ENCODE measurements at places on chromosomes 6 and 20.

DNA sequence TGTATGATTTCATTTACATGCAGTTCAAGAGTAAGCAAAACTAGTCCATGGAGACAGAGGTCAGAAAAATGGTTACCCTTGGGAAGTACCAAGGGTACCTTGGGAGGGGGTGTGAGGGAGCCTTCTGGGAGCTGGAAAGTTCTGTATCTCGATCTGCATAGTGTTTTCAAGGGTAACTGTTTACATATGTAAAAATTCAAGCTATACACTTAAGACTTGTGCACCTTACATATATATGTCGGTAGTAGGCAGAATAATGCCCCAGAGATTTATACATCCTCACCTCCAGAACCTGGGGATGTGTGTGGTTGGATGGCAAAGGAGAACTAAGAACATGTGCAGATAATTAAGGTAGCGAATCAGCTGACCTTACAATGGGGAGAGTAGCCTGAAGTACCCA, 31.0 kb downstream of the GABRR2 start:
- DNase-seq: no peak

- peak; percentile 25 for DNase-seq
These were observed 10.3 kb upstream of the PRSS16 start for GRCh38 chr6:27237089-27237803.

DNA sequence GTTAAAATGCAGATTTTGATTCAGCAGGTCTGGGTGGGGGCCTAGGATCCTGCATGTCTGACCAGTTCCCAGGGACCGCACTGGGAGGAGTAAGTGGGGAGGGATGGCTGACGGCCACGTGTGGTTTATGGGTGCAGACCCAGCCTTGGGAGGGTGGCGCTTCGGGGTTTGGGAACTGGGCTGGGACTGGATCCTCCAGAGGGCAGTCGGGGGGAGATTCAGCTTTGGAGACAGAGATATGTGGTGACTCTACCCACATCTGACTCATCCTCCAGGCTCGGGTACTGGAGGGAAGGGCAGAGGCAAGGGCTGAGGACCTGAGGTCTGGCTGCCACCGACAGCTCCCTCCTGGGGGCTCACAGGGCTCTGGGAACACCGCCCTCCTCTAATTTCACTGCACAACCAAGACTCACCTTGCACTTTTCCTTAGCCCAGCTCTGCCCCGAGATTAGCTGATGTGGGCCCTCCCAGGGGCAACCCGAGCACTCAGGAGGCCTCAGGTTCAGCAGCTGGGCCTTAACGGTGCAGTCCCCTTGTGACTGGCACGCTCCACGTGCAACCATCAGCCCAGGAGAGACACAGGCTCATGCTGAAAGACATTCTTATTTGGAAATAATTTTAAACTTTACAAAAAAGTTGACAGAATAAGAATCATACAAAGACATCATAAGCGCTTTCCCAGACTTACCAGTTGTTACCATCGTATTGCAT, 172.8 kb upstream of the PMEPA1 start:
- DNase-seq: no peak

GRCh38 chr20:18172379-18172778, 34.7 kb downstream of the KAT14 start:
- DNase-seq: no peak

DNA sequence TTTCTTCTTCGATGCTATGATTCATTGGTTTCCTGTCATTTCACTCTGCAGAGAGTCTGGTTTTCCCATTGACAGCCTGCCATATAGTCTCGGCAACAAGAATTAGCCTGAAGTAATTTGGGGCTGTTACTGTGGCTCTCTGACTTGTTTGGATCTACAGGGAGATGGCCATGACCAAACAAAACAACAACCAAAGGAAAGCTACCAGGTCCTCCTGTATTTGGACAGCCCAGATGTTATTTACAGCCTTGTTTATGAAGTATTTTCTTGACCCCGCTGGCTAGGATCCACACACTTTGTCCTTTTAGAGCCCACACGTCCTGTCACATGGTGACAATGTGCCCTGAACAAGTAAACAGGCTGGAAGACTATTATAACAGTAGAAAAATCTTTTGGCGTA, 111.4 kb upstream of the PREP start:
- no peak for DNase-seq

GRCh38 chr6:3165631-3166534, 8.5 kb upstream of the TUBB2A start:
- no peak for DNase-seq

- no peak for DNase-seq
These were observed 474.4 kb upstream of the RNF217 start for GRCh38 chr6:124487623-124488431.

DNA sequence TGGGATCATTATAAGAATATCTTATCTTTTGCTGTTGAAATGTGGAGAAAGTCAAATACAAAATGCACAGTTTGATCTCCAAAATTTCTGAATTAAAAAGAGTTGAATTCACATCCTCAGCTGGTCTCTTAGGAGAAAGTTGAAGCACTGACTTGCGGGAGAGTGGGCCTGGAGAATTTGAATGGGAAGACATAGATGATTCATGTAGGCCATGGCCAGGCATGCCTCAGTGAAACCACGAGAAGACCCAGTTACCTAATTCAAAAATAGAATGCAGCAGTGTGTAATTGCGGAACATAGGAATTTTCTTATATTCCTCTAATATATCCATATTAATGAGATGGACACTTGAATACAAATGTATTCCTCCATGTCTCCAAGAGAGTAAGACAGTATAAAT, 53.0 kb upstream of the DTNBP1 start:
- DNase-seq: no peak

DNA sequence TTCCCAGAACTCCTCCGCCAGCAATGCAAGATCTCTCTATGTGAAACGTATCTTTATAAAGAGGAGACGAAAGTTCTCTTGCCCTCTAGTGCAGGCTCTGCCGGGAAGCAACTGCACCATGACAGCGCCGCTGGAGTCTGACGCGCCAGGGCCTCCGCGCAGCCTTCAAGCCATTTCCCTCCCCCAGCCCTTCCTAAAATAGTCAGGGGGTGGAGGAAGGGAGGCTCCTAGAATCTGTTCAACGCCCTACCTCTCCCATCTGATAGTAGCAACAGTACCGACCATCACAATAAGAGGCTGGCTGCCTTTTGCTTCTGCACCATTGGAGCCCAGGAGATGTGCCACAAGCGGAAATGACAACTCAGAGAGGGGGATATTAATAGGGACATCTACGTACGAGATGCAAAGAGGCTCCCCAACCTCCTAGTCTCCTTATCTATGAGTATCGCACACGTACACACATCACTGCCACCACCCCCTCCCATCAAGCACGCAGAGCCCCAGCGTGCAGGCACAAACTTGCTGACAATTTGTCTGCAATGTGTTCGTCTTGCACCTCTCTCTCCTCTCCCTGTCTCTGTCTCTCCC, 1.0 kb downstream of the SYNE1 start:
- peak; percentile 11 for DNase-seq

DNA sequence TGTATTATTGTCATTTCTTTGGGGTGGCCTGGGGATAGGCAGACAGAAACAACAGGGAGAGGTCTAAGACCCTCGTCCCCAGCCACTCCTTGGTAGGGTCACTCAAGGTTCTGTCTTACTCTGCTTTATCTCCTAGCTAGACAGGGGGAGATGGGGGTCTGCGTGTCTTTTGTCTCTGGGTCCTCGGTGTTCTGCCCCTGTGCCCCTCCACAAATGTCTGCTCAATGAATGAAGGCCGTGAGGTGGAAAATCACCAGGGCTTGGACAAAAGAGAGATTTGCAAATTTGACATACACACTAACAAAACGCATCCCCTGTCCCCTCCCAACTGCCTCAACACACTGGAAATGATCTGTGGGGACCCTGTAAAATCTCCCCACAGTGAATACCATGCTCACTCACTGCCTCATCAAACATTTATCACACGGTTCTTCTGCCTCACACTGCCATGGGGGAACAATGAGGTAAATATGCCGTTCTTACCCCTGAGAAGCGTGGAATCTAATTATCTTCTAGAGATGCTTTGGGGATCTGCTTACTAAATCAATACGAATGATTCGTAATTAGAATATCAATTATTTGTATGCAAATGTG, 13.2 kb upstream of the VAPB start:
- no peak for DNase-seq

DNA sequence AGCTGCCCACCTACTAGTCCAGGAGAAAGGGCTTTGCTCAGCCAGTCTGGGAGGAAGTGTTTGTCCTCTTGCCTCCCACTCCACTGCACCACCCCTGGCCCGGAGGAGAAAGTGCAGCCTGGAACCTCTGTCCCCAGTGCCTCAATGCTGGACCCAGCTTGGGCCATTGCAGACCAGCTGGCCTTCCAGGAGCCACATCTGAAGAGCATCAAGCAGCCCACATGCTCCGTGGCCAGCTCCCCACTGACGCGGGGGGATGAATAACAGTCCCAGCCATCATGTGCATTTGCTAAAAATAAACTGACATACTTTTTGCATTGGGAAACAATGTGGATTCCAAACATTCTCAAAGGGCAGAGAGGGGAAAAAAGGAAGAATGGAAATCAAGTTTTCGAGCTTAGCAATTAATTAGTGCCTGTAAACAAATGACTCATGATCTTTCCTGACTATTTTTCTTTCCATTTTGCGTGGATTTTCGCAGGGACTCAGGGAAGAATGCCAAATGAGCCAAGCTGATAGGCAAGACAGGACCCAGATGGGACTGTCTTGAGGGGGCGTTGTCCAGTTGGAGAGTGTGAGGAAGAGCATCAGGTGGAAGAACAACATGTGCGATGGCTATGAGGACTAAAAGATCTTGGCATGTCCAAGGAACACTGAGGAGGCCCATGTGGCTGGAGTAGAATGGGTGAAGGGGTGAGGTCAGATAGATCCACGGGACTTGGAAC, 34.1 kb downstream of the CEBPB start:
- no peak for DNase-seq

- DNase-seq: no peak
These were observed 185.8 kb downstream of the TMEM242 start for GRCh38 chr6:157137501-157137900.

GRCh38 chr20:32465092-32465900, 107.2 kb downstream of the ASXL1 start:
- DNase-seq: no peak

DNA sequence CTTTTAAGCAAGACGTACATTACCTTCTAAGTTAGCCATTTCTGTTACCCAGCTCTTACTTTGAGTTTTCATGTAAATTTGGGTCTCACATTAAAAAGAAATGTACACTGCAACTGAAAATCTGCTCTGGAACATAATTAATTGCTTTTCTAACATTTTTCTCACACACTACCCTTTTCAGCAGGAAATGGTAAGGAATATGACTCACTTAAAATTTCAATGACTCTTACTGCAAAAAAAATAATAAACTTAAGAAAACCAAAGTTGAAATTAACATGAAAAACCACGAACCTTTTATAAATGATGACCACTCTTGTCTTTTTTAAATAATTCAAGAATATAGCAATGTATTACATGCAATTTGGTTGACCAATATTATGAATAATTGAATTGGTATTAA, 1.3 kb downstream of the CGA start:
- DNase-seq: no peak

GRCh38 chr6:170083236-170084051, 207.4 kb downstream of the DLL1 start:
- no peak for DNase-seq

DNA sequence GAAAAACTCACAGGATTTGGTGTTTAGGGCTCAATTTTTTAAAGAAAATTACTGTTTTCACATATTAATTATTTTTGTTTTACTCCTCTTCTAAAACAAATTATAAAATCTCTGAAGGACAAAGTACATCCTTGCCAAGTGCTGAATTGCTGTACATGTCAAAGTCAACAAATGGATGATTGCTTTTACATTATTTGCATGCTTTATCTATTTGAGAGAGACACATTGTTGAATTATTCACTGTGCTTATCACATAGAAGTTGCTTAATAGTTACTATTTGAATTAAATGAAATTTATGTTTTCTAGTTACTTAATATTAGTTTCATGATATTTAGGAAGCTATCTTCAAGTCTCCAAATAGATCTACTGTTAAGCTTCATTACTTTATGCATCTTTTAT, 318.6 kb upstream of the PTCHD4 start:
- no peak for DNase-seq

- no peak for DNase-seq
These were observed 150.4 kb downstream of the ZDHHC14 start for GRCh38 chr6:157531169-157531985.

DNA sequence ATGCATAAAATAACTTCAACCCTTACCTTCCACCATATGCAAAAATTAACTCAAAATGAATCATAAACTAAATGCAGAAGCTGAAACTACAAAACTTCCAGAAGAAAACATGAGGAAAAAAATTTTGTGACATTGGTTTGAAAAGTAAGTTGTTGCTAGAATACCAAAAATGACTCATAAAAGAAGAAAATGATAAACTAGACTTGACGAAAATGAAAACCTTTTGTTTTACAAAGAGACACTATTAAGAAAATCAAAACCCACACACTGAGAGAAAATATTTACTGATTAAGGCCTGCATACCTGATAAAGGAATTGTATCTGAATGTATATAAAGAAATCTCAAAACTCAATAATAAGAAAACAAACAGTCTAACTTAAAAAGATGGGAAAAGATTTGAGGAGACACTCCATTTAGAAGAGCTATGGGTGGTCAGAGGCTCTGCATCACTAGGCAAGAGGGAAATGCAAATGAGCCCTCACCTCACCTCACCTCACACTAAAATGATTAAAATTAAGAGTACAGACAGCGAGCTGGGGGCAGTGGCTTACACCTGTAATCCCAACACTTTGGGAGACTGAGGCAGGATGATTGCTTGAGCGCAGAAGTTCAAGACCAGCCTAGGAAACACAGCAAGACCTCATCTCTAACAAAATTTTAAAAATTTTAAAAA, 97.6 kb upstream of the CST7 start:
- no peak for DNase-seq

- DNase-seq: no peak
These were observed 45.1 kb downstream of the HNF4A start for GRCh38 chr20:44400671-44400969.

DNA sequence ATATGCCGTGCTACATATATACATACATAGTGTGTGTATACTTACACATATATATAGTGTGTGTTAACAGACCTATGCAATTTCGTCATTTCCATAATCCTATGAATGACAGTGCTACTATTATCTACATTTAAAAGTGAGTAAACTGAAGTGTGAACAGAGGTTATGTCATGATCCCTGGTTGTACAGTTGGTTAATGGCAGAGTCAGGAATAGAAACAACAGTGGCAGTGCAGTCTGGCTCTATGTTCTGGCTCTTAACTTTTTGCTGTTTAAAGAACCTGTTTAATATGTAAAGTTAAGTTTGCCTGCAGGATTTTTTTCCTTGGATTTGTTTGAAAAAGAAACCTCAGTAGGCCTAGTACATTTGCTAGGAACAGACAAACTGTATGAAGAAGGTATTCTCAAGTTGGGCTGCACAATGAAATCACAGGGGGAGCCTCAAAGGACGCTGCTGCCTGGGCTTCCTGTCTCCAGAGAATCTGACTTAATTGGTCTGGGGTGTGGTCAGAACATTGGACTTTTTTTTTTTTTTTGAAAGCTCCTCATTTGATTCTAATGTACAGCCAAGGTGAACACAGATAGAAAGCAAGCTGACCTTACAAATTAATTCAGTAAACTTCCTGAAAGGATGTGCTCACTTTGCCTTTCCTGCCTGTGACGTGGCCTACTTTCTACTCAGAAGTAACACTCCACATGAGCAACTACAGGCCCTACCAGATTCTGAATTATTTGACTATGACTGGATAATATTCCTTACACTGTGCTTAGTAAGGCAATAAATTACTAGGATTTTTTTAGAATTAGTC, 29.4 kb downstream of the PLCB1 start:
- DNase-seq: no peak
